NCI-H2171 (cell line): ENCODE measurements at places on chromosomes 16 and 17.

- no peak for DNase-seq
Measured at GRCh38 chr17:48505788-48506187, 25.0 kb downstream of the HOXB1 start.

DNA sequence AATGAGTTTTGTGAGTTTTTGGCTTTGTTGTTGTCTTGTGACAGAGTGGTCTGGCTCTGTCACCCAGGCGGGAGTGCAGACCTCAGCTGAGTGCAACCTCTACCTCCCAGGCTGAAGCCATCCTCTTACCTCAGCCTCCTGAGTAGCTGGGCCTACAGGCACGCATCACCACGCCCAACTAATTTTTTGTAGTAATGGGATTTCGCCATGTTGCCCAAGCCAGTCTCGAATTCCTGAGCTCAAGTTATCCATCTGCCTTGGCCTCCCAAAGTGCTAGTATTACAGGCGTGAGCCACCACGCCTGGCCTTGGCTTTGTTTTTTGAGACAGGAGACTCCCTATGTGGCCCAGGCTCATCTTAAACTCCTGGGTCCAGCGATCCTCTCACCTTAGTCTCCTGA lies 15.1 kb downstream of the CRK start:
- DNase-seq, result no peak

DNA sequence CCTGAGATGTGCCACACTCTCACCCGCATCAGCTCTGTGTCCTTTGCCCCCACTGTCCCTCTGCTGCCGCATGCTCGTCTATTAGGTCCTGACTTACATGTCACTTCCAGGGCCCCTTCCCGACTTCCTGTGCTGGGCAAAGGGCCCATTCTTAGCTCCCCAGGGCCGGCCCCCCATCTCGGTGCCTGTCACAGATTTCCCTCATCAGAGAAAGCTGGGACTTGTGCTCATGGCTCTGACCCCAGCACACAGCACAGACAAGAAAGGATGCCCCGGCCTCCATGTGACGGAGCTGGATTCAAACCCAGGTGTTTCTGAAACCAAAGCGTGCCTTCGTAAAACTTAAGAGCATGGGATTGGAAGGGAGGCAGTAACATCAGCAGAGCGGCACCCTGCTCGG lies 5.9 kb upstream of the MAPK7 start:
- DNase-seq, result no peak

DNA sequence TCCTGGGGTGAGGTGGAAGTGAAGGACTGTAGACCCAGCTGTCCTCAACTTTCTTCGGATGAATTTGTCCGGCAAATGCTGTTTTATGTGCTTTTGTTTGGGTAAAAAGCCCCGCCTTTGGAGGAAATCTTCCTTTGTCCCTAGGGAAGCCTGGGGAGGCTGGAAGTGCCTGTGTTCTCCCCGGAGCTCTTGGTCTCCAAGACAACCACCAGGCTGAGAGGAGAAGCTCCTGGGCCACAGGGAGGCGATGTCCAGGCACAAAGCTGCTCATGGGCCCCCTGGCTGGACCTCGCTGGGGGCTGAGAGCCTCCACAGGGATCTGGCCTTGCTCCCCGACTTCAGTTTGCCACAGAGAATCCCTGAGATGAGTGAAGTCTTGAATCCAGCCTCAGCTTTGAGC lies 293.1 kb upstream of the N4BP1 start:
- DNase-seq, result no peak
